ENCODE measurements at places on chromosomes 6 and 20.

DNA sequence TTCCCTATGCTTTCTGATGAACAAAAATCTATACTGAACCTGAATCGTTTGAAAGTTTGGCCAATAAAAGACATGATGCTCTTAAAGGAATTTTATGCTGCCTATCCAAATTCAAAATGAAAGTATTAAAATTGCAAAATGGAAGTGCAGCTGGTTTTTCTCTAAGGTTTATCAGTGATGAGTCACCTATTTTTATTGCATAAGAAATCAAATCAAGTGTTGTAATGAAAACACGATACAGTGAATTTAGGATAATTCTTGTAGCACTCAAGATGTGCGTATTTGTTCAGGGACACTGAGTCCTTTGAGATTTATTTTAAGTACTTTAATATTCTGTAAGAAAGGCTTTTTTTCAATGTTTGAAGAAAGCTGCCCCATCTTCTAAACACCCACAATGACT lies 409.5 kb downstream of the ADGRB3 start:
- no peak for DNase-seq

- DNase-seq: no peak
These were observed 222.0 kb upstream of the SYNCRIP start for GRCh38 chr6:85864453-85865401.

DNA sequence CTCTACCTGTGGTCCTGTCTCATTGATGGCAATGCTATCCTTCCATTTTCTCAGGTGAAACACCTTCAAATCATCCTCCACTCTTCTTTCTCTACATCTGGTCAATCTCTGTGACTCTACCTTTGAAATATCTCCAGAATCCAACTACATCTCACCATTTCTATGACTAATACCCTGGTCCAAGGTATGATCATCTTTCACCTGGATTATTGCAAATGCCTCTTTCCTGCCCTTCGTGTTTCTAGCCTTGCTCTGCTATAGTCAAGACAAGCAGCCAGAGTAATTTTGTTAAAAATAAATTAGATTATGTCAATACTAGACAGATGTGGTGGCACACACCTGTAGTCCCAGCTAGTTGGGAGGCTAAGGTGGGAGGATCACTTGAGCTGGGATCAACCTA lies 17.8 kb upstream of the BLCAP start:
- DNase-seq: no peak

DNA sequence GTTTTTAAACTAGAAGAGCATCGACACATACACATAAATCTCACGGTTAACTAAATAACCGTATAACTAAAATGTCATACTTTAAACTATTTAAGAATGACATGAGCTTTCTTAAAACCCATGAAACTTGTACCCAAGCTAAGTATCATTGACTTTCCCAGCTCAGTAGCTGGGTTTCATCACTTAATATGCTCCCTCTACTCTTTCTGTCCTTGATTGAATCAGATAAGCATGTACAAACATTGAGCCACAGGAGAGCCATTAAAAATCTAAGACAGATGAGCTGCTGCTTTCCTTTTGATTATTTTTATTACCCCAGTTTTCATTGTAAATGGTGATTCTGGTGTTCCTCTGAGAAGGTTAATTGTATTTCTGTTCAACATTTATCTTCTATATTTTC lies 115.8 kb downstream of the FOXO3 start:
- no peak for DNase-seq

DNA sequence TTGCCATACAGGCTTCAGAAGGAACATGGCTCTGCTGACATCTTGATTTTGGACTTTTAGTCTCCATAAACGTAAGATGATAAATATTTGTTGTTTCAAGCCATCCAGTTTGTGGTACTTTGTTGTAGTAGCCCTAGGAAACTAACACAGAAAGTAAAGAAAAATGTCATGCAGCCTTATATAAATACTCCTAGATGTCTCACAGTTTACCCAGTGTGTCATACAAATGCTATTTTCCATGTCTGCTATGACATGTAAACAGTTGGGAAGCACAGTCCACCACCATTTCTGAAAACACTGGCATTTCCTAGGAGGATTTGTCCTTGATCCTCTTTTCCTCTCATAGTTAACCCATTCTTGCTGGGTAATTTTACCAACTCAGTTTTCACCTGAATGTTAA lies 30.6 kb upstream of the ME1 start:
- no peak for DNase-seq

DNA sequence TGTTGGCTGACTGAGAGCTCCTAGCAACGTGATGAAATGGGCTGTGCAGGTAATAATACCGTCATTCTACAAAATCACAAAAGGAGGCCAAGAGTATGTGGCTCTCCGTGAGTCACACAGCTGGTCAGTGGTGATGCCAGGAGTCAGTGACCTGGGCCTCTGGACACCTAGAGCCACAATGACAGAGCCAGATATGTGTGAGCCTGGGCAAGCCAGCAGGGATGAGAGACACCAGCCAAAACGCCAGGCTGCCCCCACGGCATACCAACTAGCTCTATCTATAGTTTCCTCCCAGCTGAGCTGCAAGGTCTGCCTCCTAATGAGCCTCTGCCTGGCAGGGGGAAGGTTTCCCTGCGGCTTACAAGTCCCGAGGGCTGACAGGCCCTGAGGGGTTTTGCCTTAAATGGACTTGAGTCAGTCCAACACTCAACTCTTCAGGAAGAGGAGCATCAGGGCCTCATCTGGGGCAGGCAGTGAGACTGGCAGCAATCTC lies 70.0 kb downstream of the CPNE5 start:
- no peak for DNase-seq

- DNase-seq: no peak
These were observed 112.8 kb downstream of the DACT2 start for GRCh38 chr6:168206661-168207274.

DNA sequence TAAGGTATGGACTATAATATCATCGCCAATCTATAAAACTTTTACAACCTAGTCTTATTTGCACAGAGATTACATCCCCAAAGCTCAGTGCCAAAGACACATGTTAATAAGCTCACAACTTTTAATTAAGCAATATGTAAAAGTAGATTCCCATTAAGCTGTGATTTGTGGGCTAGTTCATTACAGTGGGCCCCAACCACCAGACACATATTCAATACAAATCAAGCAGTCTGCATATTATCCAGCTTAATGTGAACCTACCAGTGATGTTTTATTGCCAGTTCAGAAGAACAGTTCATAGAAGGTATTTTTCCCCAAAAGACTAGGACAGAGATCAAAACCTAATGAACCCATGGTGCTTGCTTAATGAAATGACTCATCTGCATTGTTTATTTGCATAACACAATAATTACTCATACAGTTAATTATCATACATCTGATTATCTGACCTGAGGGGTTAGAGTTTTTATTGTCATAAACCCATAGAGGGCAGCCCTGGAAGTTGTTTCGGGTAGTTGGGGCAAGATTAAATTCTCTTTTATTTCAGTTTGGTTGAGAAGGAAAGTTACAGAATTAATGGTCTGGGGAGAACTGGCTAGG lies 831.0 kb downstream of the TFAP2A start:
- no peak for DNase-seq

DNA sequence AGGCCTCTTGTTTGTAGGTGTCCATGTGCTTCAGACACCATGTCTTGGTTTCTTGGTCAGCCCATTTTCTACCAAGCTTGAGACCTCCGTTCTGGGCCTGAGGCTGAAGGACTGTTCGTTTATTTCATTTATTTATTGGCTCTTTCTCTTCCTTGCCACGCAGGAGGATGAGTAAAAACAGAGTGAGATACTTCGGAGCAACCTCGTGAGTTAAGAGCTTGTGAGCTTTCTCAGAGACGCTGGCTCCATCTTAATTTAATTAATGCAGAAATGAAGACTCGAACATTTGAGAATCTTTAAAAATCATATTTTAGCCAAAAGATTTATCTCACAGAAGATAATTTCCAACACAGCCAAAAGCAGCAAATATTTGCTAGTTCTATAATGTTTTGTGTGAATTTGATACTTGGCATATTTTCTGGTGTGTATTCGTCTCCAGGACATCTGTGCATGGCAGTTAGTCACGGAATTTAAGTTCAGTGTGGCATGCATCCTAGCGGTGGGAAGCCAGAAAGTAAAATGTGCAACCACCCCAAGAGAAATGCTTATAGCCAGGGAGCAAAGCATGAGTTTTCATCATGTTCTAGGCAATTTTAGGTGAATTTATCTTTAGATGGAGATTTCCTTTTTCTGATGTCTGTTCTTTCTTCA lies 76.0 kb downstream of the THBS2 start:
- no peak for DNase-seq

GRCh38 chr6:56406276-56407269 lies 159.2 kb upstream of the COL21A1 start:
- DNase-seq: no peak

DNA sequence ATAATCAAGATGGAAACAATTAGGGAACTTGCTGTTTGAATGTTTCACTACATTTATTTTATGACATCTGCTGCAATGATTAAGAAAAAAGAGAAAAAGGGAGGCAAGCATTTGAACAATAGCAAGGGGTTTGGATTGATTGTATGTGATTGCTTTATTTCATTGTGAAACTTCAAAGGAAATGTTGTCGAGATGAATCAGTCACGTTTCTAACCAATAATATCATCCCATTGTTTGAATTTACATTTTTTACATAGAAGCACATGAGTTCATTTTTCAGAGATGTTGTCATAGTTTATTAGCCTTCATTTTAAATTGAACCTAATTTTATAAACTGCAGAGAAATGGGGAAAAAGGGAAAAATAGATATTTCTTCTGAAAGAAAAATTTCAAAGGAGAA lies 572.0 kb downstream of the KIF16B start:
- DNase-seq: no peak

DNA sequence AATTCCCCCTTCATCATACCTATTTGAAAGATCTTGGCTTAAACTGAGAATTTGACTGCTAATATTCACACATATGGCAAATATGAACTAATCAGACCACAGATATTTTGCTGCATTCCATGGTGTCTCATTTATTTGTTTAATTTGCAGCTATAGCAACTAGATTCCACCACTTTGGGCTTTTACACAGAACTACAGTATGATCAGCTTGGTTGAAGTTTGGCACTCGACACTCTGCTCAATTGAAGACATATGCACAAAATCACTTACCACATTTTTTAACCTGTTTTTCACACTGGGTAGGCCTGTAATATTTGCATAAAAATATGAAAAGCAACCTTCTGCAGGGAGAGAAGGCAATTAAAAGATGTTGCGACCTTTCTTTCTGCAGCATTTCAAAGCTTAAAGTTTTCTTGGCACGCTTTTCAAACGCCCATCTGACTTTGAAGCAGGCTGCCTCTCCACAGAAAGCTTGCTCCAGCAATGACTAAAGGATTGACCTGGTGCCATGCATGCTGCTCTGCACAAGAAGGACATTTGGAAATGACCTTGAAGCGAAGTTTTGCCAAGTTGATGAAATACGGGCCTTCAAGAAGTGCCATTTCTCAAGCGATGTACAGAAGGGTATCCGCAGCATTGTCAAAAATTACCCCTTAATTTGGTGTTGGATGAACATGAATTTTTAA lies 126.7 kb downstream of the AIG1 start:
- DNase-seq: no peak

GRCh38 chr6:135281964-135282363 lies 100.9 kb downstream of the MYB start:
- no peak for DNase-seq

- DNase-seq: no peak
These were observed 20.4 kb upstream of the MCM3 start for GRCh38 chr6:52304983-52305390.

DNA sequence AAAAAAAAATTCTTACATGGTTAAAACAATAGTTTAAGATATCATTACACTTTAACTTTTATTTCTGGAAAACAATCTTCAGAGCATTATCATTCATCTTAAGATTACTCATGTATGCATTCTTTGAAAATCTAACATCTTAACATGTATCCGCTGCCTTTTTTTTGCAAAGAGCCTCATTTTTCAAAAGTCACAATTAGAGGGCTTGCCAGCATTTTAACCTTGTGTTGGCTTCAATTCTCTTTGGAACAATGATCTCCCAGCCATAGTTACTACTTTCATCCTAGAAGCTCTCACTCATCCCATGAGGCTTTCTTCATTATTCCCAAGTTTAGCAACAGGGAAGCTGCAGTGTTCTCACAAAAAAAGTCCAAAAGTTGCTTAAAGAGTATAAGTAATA lies 330.8 kb downstream of the BCKDHB start:
- no peak for DNase-seq

DNA sequence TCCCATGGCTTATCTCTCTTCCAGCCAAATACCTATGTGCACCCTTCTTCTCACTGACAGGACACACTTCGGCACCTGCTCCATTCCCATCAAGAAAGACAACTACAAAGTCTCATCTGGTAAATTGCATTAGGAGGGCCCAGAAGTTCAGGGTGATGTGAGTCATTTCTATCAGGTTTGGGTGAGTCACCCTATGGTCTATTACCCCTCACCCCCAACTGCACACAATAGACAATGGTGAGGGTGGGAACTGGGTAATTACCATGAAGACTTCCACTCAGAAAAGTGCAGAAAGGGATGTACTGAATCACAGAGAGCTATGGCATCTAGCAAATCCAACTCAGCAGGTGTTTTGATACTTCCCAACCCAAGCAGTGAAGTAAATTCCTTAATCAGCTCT lies 54.8 kb downstream of the OPN5 start:
- DNase-seq: no peak

GRCh38 chr6:148888856-148889255 lies 142.0 kb downstream of the UST start:
- no peak for DNase-seq

DNA sequence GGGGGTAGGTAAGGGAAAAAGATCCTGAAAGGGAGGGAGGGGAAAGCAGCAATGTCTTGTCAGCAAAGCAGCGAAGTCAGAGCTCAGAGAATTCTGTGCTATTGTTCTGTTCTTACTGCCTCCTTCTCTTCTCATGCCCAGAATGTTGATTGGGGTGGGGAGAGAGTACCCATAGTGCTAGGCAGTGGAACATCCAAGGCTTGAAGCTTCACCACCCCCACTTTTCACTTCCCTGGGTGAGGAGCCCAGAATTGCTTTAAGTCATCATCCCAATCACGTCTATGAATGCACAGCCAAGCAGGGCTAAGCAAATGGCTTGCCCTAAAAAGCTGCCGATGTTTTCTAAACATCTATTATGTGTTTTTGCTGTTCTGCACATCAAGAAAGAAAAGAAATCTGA lies 16.5 kb downstream of the REPS1 start:
- DNase-seq: no peak

DNA sequence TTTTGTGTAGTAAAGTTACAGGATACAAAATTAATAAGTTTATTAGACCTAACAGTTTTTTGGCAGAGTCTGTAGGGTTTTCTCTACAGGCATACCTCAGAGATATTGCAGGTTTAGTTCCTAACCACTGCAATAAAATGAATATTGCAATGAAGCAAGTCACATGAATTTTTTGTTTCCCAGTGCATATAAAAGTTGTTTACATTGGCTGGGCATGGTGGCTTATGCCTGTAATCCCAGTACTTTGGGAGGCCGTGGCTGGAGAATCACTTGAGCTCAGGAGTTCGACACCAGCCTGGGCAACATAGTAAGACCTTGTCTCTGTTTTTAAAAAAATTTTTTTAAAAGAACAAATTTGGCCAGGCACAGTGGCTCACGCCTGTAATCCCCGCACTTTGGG lies 16.0 kb downstream of the C6orf52 start:
- no peak for DNase-seq

GRCh38 chr6:14440940-14441781 lies 323.6 kb downstream of the CD83 start:
- peak; percentile 60 for DNase-seq
